ENCODE measurements at places on chromosomes 7 and 10. TPM values are rescaled to one million over a fixed set of nuclear protein-coding genes. Genes with fewer than 3 reads are reported as not detected.
A peak's percentile ranks its signal among the peaks of the same experiment; 100 is the strongest.

- DNase-seq: no peak
Measured at GRCh38 chr10:92590623-92591549, 2.0 kb upstream of the KIF11 start.

DNA sequence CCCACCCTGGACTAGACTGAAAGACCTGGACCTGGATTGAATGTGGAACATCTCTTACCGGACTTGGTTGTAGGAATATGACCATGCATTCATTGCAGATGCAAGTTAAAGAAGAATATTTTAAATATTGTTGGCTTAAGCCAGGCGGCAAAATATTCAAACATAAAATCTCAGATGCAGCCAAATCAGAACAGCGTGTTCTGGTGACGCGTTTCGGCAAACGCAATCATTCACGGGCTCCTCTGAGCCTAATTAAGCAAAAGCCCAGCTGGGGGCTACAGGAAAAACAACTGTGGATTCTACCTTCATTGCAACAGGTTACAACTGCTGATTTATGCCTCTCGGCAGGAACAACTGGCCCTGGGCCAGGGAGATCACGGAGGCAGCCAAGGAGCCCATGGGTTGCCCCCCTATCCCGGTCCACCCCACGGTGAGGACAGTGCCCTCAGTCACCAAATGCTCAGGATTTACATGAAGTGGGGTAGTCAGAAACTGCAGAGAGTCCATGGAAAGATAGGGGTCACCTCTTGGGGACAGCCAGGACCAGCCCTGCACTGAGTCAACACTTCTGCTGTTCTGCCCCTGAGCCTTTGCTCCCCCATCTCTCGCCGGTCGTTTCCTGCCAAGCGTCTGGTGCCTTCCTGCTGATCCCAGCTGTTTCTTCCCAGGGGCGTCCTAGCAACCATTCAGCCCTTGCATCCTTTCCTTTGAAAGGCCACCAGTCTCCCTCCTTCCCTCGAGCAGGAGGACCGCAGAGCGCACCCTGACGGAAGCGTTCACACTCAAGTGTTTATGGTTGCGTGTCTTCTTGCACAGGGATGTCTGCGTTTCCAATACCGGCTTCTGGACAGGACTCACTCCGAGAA is 64.4 kb upstream of the SFMBT2 start:
- DNase-seq: no peak

- DNase-seq: no peak
Measured at GRCh38 chr7:114141415-114141814, 222.6 kb upstream of the PPP1R3A start.

DNA sequence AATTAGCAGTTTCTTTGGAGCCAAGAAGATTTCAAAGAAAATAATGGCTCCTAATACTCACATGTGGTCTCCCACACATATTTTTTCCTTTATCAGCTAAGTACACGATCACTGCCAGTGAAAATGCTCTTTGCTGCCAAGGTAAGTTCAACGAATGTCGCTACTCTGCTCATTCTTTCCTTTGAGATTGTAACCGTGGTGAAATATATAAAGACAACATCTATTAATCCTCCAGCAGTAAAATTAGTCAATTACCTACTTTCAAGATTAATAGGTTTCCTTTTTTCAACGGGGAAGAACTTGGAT is 672.2 kb downstream of the GATA3 start:
- DNase-seq: no peak

DNA sequence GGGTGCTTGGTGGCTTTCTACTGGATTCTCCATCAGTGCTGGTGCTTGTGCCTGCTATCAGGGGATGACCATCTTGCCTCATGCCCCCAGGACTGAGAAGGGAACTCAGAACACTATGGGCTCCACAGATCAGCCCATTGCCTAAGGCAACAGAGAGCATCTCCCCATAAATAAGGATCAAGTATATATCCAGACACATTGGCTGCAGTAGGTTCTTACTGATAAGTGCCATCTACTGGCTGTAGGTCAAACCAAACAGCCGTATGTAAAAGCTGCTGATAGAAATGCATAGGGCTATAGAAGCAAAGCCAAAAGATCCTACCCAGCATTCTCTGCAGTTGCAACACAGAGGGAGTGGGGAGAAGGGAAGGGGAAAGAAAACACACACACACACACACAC is 153.7 kb downstream of the CDK14 start:
- no peak for DNase-seq

The ATRNL1 gene
- 0.87 TPM for total RNA-seq

DNA sequence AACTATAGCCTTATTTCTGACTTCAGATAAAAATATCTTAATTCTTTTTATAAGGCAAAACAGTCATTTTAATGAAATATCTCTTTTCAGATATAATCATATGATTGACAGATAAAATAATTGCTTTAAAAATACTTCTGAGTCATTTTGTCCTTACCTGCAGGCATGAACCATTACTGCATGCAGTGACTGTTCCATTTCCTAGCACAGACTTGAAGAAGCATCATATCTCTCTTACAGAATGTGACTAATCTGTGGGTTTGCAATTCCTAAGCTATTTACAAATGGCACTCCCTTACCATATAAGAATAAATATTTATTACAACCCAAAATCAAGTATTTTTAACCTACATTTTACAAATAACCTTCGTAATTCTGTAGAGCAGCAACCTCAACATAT is 120.7 kb downstream of the SRPK2 start:
- no peak for DNase-seq

The TRIM50 gene
- not detected for total RNA-seq

DNA sequence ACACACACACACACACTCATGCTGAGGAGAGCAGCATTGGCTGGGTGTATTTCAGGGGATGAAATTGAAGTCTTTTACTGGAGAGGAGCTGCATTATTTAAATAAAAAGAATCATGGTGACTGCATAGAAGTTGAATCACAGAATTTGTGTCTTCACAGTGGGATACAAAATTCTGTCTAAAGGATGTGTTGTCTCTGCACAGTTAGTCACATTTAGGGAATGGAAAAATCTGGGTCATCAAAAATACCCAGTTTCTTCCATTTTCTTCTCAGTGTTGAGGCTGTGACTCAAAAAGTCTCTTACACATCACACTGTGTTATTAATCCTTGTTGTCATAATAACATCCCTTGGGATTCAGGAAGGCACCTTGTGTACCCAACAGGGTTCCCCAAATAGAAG is 10.9 kb downstream of the PAPSS2 start:
- no peak for DNase-seq

DNA sequence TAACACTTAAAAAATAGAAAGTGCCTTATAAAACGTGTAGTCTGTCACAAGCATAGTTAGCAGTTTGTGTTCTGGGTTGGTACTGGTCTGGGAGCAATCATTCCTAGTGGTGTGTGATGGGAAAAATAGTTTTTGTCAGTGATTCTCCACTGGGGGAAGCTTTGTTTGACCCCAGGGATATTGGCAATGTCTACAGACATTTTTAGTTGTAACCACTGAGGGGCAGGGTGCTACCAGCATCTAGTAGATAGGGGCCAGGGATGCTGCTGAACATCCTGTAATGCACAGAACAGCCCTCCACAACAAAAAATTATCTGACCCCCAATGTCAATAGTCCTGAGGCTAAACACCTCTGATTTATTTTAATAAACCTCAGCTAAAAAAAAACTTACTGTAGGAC is 51.6 kb upstream of the CREB5 start:
- DNase-seq: no peak

- DNase-seq: no peak
Measured at GRCh38 chr7:94643771-94644545, 12.0 kb downstream of the SGCE start.

DNA sequence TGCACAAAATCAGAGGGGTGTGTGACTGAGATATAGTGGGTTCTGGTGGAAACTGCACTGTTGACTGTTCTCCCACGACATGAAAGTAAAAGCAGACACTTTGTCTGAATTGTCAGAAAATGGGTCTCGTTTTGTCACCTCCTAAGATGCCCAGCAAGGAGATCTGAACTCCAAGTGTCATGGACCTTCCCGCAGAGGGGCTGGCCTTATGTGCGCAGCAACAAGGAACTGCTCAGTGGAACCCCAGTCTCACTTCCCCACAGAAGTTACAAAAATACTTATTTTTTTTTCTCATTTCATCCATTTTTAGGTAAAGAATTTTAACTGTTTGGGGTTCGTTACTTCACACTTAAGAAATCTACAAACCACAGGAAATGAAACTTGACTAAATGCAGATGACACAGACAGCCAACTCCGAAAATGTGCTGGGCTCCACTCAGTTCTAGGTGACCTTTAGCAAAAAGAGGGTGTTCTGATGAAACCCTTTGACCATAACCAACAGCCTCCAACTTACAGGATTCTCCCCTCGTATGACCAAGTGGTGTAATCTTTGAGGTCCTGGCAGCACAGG is 115.0 kb downstream of the FAM107B start:
- peak; percentile 59 for DNase-seq

The INA gene
- total RNA-seq: 0.87 TPM

The NPC1L1 gene
- not detected for total RNA-seq

DNA sequence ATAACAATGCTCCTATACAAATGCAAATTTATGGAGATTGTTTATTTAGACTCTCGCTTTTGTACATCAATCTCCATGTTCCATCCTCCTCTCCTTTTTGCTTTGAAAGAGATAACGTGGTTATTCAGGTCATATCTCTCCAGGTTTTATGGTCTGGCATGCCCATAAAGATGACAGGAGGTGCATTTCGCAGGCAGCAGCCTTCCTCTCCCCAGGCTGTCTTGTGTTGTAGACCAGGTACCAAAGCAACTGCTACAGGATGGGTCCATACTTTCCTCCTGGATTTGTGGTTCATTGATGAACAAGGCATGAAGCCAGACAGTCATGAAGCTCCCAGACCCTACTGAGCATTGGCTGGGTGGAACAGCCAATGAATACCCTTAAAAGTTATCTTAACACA is 400.2 kb upstream of the NPVF start:
- no peak for DNase-seq

The DDC gene
- 0.32 TPM for total RNA-seq

The CLRN3 gene
- not detected for total RNA-seq

The DNMBP gene
- total RNA-seq: 1.2 TPM

DNA sequence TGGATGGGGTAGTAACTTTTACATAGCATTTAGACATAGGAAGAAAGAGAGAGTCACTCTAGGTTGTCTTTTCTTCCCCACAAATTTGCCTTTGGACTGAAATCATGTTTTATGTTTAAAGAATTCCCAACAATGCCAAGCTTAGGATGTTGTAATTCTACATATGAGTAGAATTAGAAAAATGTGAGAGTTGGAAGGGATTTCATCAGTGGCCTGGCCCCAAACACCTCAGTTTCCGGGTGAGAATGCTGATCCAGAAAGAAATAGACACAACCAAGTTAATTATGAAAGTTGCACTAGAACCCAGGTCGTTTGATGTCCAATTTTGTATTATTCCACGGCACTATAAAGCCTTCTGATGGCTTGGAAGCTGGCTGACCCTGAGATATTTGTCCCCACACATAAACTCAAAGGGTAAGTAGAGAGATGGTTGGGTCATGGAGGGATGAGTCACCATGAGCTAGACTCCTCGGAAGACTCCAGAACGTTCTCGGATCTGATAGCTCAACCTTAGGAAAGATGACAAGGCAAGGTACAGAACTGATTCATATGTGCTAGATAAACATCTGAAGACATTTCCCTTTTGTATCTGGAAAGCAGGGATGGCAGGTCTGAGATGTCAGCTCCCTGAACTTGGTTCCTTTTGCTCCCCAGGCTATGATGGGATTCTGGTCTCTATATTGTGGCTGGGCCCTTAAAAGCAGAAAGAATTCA is 48.8 kb upstream of the SLC35B4 start:
- no peak for DNase-seq

GRCh38 chr10:128373071-128373749 is 247.0 kb upstream of the MKI67 start:
- no peak for DNase-seq

GRCh38 chr10:45339894-45340293 is 24.5 kb upstream of the OR13A1 start:
- no peak for DNase-seq

The ASZ1 gene
- not detected for total RNA-seq

The MYL7 gene
- not detected for total RNA-seq

The KBTBD2 gene
- total RNA-seq: 27.8 TPM
